ENCODE measurements at places on chromosomes 7 and 10.

DNA sequence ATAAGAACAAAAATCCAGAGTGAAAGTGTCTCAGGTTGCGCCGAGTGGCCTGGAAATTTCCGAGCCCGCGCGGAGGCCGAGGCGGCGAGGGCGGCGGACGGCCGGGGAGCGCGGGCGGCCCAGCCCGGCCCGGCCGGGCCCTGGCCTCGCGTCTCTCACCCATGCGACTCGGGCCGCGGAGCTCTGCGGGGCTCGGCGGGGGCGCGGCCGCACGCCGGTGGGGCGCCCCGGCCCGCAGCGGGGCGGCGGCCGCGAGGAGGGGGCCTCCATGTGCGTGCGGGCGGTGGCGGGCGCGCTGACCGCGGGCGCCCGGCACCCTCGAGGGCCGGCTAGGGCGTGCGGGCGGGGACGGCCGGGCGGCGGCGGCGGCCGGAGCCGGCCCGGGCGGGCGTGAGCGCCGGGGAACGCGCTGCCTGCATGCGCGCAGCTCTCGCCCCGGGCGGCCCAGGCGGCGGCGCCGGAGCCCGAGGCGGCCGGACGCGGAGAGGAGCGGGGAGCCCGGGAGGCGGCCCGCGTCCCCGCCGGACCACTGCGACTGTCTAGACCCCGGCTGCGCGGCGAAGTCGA is 302 bp upstream of the EN2 start:
- DNase-seq: no peak

DNA sequence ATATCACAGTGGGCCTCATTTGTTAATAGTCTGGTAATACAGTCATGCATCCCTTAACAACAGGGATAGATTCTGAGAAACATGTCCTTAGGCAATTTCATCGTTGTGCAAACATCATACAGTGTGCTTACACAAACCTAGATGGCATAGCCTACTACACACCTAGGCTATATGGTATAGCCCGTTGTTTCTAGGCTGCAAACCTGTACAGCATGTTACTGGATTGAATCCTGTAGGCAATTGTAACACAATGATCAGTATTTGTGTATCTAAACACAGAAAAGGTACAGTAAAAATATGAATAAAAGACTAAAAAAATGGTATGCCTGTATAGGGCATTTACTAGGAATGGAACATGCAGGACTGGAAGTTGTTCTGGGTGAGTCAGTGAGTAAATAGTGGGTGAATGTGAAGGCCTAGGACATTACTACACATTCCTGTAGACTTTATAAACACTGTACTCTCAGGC is 12.0 kb upstream of the RHOBTB1 start:
- DNase-seq: no peak

GRCh38 chr7:101947899-101948298 is 130.5 kb downstream of the CUX1 start:
- DNase-seq: peak; percentile 52

DNA sequence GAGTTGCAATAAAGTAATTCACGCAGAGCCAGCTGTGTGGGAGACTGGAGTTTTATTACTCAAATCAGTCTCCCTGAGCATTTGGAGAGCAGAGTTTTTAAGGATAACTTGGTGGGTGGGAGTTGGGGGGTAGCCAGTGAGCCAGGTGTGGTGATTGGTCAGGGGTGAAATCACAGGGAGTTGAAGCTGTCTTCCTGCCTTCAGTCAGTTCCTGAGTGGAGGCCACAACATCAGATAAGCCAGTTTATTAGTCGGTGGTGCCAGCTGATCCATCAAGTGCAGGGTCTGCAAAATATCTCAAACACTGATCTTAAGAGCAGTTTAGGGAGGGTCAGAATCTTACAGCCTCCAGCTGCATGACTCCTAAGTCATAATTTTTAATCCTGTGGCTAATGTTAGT is 3.3 kb upstream of the CYP51A1 start:
- no peak for DNase-seq

DNA sequence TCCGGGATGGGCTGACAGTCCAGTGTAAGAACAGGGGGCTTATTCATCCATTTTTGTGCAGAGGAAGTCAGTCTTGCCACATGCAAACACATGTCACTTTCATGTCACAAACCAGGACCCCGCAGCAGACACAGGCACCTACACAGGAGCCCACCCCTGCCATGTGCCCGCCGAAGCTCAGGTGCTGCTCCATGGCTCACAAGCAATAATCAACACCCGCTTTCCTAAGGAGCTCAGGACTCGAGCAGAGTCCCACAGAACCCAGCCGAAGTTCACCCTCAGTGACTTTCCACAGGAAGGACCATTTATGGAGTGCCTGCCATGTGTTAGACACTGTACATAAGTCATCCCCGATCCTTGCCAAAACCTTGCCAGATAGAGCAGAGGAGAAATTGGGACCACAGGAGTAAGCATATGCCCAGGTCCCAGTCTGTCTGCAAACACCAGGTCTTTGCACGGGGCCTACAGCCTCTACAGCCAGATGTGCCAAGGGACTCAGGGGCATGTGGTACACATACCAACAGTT is 99.4 kb downstream of the EBF3 start:
- no peak for DNase-seq

DNA sequence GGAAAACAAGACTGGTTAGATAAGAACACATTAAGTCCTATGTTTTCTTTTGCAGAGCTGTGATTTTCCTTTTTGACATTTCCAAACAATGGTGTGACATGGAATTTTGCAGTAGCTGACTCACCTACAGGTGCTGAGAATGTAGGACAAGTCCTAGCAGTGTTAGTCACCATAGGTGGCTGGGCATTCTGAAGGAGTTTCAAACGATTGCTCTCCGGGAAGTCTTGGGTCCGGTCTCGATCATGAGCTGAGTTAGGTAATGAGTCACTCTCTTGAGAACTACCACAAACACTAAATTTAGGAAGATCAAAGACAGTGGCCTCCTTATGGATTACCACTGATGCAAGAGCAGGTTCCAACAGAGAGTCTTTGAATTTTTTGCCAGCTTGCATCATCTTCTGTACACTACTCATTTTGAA is 3.6 kb downstream of the FIGNL1 start:
- no peak for DNase-seq
